ENCODE measurements at places on chromosomes 13 and 19.
A peak's percentile ranks its signal among the peaks of the same experiment; 100 is the strongest.

- no peak for DNase-seq
These were observed 13.1 kb downstream of the ATP8A2 start for GRCh38 chr13:25384758-25385410.

DNA sequence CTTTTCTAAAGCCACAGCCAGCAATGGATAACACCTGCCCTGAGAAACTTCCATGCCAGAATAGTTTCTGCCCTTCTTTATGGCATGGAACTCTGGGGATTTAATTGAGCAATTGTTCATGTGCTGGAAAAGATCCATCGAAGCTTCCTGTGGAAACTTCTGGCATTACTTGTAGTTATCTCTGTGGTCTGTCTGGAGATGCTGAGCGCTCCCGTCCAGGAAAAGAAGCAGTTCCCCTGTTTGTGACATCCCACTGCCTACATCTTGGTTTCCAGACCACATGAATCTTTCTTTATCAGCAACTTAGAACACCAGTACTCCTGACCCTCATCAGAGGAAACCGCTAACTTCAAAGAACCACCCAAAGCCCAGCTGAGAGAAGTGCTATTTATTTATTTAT, 24.6 kb downstream of the FLT1 start:
- no peak for DNase-seq

DNA sequence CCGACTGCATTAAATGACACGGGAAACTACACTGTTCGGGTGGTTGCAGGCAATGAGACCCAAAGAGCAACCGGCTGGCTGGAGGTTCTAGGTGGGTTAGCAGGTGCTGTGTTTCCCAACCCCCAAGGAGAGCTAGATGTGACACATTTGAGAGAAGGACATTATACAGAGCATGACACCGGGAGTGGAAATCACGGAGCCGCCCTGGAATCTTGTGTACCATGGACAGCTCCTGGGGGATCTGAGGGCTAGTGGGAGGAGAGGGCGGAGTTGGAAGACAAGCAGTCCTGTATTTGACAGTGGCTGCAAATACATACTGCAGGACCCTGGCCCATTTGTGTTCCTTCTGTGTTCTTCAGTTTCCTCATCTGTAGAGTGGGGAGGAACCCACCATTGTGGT, 2.3 kb downstream of the CEACAM18 start:
- peak; percentile 87 for DNase-seq

DNA sequence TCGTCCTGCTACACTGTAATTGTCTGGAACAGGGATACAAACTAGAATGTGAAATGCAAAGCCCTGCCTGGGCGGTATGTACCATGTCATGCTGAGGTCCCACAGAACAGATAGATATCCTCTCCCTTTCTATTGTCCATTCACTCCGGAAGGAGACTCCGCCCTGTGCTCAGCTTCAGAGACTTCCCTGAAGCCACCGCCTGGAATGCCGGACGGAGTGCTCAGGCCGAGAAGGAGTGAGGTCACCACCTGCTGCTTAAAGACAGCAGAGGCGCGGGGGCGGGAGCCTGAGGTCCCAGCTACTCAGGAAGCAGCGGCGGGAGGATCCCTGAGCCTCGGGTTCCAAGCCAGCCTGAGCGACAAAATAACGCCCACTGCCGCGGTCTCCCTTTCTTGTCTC, 890 bp upstream of the ZNF611 start:
- DNase-seq, result peak; percentile 71

DNA sequence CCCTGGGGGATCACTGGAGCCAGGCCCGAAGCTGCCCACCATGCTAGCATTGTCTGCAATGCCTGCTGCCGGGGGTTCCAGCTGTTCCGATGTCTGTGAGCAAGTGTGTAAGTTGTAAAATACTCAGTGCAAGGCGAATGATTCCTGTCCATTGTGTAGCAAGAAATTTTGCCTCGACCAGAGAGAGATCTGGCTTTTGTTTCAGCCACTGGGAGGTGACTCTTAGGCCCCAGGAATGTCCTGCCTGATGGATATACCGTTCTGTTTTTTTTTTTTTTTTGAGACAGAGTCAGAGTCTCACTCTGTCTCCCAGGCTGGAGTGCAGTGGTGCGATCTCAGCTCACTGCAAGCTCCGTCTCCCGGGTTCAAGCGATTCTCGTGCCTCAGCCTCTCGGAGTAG, 7.3 kb upstream of the GADD45B start:
- no peak for DNase-seq

GRCh38 chr13:105007166-105007808, 1528.2 kb downstream of the EFNB2 start:
- no peak for DNase-seq

- peak; percentile 77 for DNase-seq
These were observed 1.3 kb upstream of the ZIC2 start for GRCh38 chr13:99980201-99980823.

DNA sequence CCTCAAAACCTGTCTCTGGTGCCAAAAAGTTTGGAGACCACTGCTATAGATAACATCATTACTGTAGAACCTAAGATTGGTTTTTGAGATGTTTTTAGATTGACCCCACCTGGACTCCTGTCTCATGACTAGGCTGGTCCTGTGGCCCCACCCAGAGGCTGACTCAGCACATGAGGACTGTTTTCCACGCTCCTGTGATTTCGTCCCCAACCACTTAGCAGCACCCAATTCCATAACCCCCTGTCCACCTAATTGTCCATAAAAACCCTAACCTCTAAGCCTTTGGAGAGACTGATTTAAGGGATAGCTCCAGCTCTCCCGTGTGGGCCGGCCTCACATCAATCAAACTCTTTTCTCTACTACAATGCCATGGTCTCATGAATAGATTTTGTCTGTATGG, 25.6 kb upstream of the GAS6 start:
- no peak for DNase-seq

GRCh38 chr13:90798381-90798780, 549.1 kb upstream of the MIR17HG start:
- DNase-seq, result no peak

DNA sequence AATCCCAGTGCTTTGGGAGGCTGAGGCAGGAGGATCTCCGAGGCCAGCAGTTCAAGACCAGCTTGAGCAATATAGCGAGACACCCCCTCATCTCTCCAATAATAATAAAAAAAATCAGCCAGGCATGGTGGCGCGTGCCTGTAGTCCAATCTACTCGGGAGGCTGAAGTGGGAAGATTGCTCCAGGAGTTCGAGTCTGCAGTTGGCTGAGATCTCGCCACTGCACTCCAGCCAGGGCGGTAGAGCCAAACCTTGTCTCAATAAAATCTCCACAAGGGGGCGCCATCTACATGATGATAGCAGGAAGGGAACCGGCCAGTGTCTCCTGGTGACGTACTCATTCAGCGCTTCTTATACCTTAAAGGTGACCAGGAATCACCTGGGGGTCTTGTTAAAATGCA, 13.6 kb upstream of the C5AR1 start:
- peak; percentile 85 for DNase-seq

GRCh38 chr13:58542530-58542929, 911.0 kb downstream of the PCDH17 start:
- DNase-seq, result no peak

DNA sequence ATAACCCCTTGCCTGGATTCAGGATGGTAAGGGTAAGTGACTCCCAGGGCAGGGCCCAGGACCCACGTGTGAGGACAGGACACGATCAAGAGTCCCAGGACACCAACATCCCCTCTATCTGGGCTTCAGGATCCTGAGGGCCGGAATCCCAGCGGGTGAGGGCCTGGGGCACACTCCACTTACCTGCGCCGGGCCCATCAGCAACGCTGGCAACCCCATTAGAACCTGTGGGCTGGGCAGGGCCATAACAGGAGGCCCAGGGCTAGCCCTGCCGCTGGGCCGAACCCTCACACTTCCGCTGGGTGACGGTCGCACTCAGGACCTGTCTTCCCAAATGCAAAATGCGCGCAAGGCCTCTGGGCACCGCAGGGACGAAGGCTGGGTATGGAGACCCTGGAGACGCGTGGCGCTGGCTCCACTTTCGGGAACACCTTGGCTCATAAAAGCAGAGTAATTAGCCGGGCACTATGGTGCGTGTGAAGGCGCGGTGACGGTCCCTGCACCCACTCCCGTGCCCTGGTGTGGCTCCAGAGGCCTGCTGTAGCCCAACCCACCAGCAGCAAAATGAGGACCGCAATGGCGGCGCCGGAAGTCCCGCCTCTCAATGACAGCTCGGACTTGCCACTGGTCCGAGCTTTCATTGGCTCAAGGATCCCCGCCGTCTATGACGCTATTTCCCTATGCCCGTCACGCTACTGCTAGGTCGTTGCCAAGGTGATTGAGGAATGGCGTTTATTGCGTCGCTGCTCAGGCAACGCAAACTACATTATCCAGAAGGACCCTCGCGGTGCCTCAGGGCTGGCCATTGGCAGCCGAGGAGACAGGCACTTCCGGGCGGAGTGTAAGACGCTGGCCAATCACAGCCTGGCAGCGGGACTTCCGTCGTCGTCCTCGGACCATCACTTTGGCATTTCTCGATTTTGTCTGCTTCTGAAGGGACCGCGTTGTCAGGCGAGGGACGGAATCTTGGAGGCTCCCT, at the start of gene ZNF132:
Gene ZNF132, minus strand, starts transcription at position 578 of the 979 bp plus-strand sequence. Its CDS starts 332 bp downstream, at position 246.
- peak; percentile 59 for DNase-seq

DNA sequence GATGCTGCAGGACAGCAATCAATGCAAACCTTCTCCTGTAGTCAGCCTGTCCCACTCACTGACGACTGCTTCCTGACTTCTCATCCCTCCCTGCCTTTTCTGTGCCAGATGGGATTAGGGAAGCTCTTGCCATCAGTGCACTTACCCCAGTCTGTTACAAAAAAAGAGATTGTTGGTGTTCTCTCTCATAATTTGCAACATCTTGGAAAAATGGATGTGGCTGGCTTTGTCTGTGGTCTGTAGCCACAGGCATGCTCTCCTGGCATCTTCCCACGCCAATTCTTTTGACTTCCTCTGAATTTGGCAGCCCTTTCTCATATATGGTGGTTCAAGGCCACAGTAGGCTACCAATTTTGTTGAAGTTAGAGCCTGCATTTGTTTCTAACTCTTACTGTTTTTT, 11.6 kb upstream of the HTR2A start:
- no peak for DNase-seq

DNA sequence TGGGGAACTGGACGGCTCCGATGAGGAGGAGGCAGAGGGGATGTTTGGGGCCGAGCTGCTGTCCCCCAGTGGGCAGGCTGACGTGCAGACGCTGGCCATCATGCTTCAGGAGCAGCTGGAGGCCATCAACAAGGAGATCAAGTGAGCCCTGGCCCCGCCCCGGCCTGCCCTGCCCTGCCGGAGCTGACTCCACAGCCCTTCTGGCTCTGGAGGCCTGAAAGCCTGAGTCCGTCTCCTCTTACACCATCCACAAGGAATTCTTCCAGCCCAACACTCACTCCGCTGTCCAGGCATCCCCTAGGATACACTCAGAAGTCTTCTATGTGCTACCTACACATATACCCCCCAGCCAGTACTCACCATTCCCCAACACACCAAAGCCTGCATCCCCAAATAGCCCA, 17.4 kb downstream of the PPFIA3 start:
- DNase-seq, result no peak

- peak; percentile 11 for DNase-seq
These were observed 2.6 kb upstream of the MAB21L1 start for GRCh38 chr13:35479038-35479492.

GRCh38 chr19:46406976-46407375, 6.4 kb downstream of the CCDC8 start:
- DNase-seq, result no peak

DNA sequence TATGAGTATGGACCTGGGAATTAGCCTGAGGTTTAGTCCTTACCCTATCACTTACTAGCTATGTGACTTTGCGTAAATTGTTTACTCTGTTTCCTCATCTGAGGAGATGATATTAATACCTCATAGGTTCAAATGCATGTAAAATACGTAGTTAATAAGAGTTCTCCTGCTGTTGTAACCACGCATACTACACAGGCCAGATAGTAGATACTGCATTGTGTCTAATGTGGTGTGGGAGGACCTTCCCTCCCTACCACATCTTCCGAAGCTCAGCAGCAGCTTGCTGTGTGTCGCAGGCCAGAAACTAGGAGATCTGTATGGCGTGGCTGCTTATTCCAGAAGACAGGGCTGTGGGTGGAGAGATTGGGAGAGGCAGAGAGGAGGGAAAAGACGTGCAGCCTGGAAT, 23.0 kb downstream of the GTF2F2 start:
- no peak for DNase-seq

- peak; percentile 25 for DNase-seq
These were observed 921.6 kb upstream of the PCDH20 start for GRCh38 chr13:62337109-62337880.

DNA sequence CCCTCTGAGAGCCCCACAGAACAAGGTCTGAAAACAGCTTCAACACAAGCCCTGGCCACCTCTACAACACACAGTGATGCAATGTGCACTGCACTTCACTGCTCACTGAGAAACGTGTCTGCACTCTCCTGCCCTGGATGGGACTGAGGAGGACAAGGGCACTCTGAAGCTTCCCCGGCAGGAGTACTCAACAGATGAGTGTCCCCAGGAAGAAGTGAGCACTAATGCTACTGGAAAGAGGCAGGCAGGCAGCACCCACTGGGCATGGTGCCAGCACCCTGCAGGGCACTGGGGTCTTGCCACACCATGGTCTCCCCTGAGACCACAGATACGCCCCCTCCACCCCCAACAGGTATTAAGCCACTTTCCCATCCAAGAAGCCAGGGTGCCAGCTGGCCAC, 17.7 kb upstream of the SLC35E1 start:
- DNase-seq, result no peak

- no peak for DNase-seq
These were observed 573 bp upstream of the ZNF614 start for GRCh38 chr19:52028780-52029123.

DNA sequence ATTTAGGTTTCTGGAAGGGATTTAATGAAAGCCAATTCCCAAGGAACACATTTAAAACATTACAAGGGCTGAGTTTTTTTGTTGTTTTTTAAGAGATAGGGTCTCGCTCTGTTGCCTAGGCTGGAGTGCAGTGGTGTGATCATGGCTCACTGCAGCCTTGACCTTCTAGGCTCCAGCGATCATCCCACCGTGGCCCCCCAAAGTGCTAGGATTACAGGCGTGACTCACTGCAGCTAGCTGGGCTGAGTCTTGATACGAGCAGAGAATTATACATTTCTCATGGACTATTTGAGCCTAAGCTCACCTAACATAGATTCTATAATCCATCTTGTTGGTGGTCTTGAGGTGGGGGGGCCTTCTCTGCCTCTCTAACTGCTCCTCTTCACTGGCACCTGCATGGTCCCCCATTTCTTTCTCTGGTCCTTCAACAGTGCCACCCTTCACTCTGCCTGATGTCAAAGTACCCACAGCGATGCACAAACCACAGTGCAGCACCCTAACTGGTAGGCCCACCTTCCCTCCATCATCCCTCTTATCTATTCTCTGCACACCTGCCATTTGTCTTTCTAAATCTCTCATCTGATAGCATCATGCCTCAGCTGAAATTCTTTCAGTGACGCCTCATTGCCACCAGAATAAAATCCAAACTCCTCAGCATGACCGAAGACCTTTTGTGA, 37.4 kb downstream of the DOCK9 start:
- DNase-seq, result no peak

- DNase-seq, result no peak
These were observed 517.1 kb downstream of the LMO7 start for GRCh38 chr13:76153239-76153638.

GRCh38 chr19:23287620-23288019, 37.4 kb upstream of the ZNF724 start:
- DNase-seq, result no peak

- no peak for DNase-seq
These were observed 8.5 kb upstream of the RASA3 start for GRCh38 chr13:114140906-114141250.

GRCh38 chr13:113627136-113627535, 30.9 kb downstream of the ATP4B start:
- no peak for DNase-seq

All from iPS-NIHi11 (cell line).